ENCODE measurements at places on chromosomes 3 and 15.

DNA sequence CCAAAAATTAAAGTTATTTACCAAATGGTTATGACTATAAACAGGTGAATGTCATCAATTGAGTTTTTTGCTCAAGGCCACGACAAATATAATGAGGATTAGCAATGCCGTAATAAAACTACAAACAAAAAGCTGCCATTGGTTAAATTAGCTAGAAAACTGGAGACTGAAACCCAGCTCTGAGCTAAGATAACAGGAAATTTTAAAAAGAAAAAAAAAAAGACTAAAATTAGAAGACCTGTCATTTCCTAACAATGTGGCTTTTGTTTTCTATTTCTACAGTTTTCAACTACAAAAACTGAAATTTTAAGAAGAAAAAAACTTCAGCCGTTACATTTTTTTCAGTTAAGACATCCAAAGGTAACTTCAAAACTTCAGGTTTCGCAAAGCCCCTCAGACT is 9.7 kb downstream of the SLC12A6 start:
- no peak for DNase-seq

GRCh38 chr15:73882761-73883419 is 9.5 kb downstream of the TBC1D21 start:
- no peak for DNase-seq

DNA sequence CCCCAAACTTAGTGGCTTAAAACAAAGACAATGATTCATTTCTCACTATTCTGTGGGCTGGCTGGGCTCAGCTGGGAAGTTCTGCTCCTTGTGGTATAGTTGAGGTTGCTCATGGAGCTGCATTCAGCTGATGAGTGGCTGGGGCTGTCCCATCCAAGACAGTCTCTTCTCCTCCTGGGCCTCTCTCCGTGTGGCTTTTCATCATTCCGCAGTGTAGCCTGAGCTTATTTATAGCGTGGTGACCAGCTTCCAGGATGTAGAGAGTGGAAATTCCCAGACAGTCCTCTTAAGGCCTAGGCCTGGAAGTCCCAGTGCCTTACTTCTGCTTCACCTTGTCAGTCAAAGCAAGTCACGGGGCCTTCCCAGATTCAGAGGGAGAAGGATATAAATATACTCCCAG is 136.7 kb upstream of the DAZL start:
- DNase-seq = no peak

DNA sequence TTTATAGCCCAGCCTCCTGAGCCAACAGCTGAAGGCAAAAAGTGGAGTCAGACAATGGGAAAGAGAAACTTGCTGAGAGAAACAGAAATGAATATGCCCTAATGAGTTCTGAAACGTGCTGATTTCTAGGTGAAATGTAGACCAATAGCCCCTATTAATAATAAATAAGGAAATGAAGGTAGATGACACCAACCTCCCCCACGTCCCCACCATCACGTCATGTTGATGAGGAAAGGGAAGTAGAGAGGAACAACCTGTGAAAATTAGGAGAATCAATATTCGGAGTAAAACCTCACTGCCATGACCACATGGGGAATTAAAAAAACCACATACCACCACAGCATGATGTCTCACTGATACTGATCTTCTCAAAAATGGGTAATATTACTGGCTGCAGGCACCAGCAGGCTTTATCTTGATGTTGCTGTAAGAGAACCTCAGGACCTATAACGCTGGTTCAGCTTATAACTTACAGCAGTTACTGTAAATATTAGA is 64.0 kb downstream of the KAT2B start:
- DNase-seq = no peak

DNA sequence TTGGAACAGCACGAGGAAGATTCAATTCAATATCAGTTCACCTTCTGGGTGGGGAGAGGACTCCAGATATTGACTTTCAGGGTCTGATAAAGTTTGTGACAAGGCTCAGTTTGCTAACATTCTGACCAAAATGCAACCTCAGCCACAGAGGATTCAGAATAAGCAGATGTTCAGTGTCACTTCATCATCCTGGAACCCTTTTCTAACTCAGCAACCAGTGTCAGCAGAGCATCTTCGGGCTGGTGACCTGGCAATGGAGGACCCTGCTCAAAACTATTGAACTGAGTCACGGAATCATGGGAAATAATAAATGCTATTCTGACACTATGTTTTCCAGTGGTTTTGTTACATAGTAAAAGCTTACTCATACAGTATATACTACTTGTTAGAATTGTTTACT is 433.4 kb upstream of the CFAP20DC start:
- DNase-seq = no peak

GRCh38 chr3:45776611-45777010 is 19.7 kb downstream of the SLC6A20 start:
- no peak for DNase-seq

DNA sequence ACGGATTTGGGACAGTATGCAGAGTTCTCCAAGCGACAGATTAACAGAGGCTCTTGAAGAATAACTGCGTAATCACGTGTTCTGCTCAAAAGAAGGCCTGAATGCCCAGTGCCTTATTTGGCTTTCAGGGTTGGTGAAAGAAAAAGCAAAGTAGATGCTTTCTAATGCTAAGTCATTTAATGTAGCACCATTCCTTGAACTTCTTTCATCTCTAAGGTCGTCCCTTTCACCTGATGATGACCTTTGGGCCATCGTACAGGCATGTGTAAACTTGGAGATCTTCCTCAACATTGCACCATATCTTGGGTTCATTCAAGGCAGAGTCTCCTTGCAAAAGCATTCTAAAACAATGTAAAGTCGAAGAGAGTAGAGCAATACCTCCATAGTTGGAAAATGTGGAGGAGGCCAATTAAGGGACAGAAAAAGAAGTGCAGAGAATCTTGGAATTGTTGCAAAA is 48.9 kb downstream of the TMEM44 start:
- no peak for DNase-seq

DNA sequence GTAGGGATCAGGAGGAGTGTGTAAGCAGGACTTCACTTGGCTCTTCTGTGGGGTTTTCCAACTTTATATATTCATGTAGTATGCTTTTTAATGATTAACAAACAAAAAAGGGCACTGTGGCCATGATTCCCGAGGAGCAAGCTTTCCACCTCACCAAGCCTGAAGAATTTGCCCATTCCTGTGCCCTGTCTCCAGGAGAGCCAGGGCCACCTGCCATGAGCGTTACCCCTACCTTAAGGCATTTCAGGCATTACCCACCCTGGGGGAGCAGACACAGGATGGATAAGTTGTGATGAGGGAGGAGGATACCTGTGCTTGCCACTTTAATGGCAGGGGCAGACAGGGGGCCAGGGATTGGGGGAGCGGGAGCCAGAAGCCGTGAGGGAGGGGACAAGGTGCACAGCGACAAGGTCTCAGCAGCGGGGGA is 3.0 kb downstream of the TRPM1 start:
- no peak for DNase-seq
